ENCODE measurements at places on chromosomes 1 and 21.

- no peak for DNase-seq
These were observed 4.5 kb upstream of the SRSF10 start for GRCh38 chr1:23984417-23985186.

DNA sequence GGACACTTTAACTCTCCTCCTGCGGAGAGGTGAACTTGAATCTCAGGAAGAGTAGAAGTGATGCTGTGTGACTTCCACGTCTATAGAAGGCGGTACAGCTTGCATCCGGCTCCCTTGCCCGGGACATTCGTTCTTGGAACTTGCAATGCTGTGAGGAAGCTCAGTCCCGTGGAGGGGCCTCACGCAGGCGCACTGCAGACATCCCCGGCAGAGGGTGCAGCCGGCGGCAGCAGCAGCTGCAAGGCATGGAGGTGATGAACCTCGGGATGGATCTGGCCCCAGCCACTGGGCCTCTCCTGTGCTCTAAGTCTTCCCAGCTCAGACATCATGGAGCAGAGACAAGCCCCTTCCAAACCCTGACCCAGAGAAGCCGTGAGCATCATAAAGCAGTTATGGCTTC, 61.8 kb upstream of the SOD1 start:
- DNase-seq = no peak

DNA sequence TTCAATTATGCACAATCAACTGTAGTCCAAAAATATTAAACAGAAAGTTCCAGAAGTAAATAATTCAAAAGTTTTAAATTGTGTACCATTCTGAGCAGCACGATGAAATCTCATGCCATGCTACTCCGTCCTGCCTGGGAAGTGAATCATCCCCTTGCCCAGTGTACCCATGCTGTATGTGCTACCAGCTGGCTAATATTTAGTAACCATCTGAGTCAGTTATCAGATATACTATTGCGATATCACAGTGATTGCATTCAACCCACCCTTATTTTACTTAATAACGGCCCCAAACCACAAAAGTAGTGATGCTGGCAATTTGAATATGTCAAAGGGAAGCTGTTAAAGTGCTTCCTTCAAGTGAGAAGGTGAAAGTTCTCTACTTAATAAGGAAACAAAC, 56.2 kb downstream of the EVI5 start:
- DNase-seq = no peak

DNA sequence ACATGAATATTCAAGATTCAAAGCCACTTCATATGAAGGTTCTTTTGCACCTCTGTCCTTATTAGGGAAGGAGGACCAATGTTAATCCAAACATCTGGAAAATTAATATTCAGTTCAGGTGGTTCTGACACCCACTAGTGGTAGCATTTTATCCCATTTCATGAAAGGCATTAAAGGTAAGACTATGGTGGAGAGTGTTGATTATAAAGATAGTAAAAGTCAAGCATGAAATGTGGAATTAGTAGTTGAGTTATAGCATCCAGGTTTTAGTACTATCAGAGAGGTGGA, 17.5 kb upstream of the YTHDF2 start:
- no peak for DNase-seq

DNA sequence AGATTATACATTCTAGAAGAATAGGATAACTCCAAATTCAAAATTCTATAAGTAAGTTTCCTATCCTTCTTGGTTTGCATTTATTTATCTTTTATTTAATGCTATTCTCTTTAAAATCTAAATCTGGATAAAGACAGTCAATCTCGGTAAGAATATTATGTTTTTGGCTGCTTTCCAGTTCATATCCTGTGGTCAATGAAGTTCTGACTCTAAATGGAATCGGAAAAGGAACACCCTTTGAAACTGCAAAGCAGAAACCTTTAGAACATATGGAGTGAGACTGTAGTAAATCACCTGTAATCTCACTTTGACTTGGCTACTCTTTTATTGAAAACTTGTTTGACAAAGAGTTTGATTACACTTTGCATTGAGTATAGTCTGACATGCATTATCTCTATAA, 85.2 kb downstream of the KIFAP3 start:
- no peak for DNase-seq

DNA sequence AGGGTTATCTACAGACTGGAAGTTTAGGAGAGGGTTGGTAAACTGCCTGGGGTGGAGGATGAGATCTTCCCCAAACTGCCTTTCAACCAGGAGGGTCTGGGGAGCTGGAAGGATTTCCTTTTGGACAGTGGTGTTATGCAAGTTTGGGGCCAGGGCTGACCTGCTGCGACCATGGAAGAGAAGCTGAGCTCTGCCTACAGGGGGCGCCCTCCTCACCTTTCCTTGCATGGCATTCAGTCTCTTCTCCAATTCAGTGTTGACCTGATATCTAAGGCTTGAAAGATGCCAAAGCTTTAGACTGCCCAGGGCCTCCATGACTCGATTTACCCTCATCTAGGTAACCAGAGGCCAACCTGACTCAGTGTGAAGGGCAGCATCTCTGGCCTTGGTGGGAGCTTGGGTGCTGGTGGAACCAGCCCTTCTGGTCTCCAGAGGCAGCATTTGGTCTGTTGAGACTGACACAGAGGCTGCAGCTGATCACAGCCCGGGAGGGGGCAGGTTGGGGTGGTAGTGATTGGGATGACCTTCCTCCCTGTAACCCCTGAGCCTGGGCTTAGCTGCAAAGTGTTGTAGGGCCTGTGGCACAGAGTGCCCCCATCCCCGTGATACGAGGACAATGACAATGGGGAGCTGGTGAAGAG, 170.0 kb downstream of the GRIK3 start:
- DNase-seq = no peak

DNA sequence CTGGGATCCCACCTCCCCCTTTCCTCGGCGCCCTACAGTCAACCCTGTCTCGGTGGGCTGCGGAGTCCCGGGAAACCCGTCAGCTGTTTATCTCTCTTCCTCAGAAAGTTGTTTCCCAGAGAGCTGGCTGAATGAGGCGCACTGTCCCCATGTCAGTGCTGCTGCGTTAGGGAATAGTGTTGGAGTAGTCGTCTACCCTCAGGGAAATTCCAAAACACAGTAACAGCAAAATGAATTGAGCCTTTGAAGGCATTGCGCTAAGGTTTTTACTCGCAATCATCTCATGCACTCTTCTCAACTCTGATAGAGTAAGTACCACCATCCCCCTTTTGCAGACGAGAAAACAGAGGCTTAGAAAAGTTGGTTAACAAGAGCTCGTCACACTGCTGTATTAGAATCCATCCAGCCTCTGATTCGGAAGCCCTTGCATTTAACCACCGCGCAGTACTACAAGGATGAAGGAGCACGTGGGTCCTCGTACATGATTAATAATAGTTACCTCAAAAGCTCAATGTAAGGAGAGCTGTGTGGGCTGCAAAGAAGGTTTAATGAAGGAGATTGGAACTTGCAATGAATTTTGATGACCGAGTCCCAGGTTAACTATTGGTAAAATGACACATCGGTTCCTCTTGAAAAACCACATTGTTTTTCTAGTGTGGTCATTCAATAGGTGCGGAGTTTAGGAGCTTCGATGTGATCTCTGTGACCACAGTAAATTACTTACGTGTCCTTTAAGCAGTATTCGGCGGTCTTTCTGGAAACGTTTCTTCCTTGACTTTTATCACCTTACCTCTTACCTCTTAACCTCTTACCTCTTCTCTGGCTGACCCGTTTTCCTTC, 788 bp upstream of the EDEM3 start:
- no peak for DNase-seq

- DNase-seq = no peak
These were observed 6.6 kb upstream of the TFF3 start for GRCh38 chr21:42321845-42322244.

DNA sequence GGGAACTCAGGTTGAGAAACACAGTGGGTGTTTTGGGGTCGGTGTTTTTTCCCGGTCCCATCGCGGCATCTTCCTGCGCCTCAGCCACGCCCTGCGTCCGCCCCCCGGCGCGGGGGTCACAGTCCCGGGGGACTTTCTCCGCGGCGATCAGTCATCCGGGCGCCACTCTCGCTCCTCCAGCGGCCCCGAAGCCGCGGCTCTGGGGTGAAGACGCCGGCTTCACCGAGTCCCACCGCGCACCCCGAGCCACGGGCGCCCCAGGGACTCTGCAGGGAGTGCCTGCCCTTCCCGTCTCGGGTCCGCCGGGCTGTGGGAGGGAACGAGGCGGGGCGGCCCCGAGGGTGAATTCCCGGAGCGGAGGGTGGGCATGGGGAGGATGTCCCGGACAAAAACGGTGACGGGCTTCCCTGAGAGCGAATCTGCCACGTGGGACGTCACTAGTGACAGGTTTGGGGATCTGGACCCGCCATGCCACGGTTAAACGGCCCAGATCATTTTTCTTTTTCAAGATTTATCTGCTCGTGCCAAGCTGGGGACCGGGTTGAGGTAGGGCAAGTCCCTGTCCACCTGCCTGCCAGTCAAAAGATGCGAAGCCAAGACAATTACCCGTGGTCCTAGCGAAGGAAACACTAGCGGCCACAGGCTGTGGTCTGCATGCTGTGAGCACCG, 717 bp upstream of the BATF3 start:
- DNase-seq = no peak

GRCh38 chr1:25072461-25072860, 142.4 kb upstream of the RUNX3 start:
- DNase-seq = no peak

DNA sequence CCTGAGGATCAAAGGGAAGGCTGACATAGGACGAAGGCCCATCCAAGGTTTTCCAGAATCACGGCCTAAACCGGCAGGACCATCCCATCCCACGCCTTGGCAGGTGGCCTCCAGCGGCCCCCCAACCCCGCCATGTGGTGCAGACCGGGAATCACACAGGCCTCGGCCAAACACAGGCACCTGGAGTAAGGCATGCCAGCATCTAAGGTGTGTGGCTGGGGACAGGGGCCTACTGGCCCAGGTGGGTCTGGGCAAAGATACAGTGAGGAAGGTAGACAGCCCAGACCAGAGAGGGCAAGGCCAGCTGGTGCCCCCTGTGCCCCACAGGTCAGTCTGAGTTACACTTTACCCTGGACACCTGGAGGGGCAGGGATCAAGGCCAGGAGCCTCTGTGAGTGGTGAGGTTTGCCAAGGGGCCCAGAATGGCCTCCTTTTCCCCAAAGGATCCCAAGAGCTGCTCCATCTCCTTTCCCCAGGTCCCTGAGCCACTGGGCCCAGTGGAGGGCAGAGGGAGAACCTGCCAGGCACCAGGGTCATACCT, 12.7 kb upstream of the TAS1R2 start:
- DNase-seq = no peak

- no peak for DNase-seq
These were observed 360.0 kb downstream of the NPHP4 start for GRCh38 chr1:5632224-5632623.

- DNase-seq = no peak
These were observed 104.9 kb downstream of the DUSP10 start for GRCh38 chr1:221636967-221637366.

- no peak for DNase-seq
These were observed 111.4 kb downstream of the SIK1 start for GRCh38 chr21:43315244-43316137.

GRCh38 chr1:114296413-114296812, 142.7 kb upstream of the SYT6 start:
- DNase-seq = no peak

- no peak for DNase-seq
These were observed 32.0 kb downstream of the EGLN1 start for GRCh38 chr1:231390071-231390470.

GRCh38 chr1:51784997-51785421, 93.5 kb downstream of the NRDC start:
- no peak for DNase-seq

GRCh38 chr1:203037509-203038190, 11.4 kb downstream of the PPFIA4 start:
- DNase-seq = no peak

DNA sequence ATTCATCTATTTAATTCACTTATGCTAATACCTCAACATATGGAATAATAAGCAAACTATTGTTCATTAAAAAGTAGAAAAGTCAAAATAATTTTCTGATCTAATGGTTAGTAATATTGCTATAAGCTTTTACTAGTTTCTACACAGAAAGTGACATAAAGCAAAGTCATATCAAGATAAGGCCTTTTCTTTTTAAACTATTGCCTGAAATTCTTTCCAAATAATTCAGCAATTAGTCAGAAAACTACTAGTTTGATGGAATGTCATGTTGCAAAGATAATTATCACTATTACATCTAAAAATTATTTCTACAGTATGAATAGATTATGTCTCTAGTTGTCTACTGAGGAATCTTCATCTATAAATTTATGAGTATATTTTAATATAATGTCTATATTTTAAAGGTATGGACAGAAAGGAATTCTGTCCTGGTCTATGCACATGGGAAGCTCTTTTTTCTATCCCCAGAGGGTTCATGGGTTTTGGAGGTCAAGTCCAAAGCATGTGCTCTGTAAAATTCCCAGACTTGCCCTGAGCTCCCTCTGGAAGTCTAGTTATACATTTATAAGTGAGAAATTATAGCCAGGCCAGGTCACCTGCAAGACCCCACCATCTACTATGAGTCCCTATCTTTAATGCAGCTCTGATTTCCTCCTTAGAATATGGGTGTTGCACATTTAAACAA, 84.6 kb upstream of the DPYD start:
- DNase-seq = no peak

GRCh38 chr1:205450448-205450847, 5.4 kb downstream of the BLACAT1 start:
- DNase-seq = no peak

- DNase-seq = no peak
These were observed 8.9 kb upstream of the C1orf174 start for GRCh38 chr1:3908886-3909517.

DNA sequence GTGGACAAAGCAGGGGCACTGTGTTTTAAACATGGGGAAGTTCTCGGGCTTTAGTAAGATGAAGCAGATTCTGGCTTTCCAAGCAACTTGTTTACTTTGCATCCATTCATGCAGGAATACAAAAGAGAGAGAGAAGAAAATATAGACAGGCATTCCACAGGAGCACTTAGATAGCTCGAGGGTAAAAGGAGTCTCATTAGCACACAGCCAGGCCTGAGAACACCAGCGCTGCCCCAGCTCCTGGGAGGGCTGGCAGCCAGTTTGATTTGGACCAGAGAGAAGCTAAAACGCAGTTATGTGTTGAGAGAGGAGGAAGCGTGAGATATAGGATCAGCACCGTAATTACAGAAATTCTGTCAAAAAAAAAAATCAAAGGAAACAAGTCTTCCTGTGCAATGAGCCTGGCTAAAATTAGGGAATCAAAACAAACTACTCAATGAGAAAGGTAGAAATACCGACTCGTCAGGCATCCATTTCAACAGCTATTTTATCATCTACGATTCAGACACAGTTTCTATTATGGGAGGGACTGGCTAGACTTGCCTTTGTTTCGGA, 68.2 kb downstream of the CLSTN1 start:
- DNase-seq = no peak

DNA sequence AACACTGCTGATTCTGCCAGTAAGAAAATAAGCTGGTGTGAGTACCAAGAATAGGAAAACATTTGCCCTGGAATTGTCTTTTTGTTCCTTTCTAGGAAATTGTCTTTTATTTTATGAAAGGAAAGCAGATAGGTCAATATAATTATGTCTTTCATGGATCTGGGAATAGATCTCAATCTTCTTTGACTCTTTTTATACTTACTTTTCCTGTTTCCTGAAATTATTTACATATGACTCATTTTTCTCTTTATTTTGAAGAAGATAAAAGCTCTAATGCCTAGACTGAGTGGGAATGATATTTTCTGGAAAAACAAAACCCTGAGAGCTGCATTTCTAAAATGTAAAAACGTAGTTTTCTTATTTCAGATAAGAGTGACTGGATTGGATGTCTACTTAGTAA, 100.1 kb downstream of the MAN1A2 start:
- no peak for DNase-seq

- no peak for DNase-seq
These were observed 36.3 kb upstream of the NFASC start for GRCh38 chr1:204834336-204834735.

Measured in progenitor cell of endocrine pancreas (in vitro differentiated cells).